ENCODE measurements at places on chromosomes 11 and 22.

GRCh38 chr11:76770642-76771445, 12.3 kb upstream of the TSKU start:
- DNase-seq, result no peak

GRCh38 chr11:66570079-66570849, 1.9 kb upstream of the CTSF start:
- no peak for DNase-seq

DNA sequence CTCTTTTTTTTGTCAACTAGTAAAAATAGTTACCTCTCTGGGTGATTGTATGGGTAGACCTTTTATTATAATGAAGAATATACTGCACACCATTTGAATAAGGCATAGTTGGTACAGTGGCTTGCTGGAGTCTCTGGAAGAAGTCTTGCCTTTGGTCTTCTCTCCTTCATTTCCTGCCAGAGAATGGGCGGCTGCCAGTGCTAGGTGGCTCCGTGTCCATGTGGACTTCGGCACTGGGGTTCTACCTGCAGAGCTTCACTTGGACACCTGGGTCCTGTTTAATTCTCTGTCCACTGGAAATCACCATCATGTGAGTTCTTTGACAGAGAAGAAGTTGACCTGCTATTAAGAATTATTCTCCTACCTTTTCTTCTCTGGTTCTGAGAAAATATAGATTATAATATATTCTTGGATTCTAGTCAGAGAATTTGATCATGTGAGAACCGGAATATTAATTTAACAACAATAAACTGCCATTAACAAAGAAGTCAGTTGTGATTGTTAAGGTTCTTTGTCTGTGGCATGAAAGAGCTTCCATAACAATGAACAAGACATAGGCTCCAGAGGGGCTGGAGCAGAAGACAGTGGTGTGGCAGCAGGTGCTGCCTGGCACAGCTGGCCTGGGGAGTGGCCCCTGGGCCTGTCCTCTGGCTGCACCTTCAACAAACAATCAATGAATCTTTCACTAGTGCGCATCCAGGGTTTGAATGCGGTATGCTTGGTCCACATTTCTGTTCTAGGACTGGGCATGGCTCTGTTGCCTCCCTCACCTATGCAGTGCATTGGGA, 77.5 kb downstream of the PPFIBP2 start:
- no peak for DNase-seq

DNA sequence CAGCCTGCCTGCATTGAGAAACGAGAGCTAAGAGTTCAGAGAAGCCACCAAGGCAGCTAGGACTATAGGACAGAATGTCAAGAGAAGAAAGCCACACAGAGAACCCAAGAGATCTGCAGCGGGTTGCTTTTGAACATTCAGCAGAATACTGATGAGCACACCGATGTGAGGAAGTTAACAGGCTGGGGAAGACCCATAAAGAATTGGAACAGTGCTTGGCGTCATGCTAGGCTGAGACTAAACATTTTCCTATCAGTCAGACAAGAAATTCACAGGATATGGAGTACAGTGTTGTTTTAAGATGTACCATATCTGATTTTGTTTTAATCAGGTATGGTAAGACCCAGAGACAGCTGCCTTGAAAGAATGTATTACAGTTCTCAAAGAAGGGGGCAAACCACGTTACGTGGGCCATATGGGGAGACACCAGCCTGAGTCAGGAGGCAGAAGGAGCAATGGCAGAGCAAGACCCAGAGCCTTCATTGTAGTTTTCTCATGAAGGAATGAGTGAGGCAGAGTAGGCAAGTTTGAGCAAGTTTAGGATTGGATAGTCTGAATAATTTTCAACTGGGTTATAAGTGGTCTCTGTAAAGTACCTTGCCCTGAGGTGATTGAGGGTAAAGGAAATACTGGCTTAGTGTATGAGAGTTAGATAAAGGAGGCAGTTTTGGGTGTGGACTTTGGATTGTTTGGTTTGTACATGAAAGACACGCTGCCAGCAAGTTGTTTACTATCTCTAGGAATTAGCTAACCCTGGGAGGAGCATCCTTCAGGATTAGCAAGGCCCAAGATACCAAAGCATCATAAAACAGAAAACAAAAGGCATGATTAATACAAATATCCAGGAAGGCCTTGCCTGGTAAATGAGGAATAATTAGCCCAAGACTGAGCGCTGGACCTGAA, 14.3 kb downstream of the LRRC75B start:
- no peak for DNase-seq

DNA sequence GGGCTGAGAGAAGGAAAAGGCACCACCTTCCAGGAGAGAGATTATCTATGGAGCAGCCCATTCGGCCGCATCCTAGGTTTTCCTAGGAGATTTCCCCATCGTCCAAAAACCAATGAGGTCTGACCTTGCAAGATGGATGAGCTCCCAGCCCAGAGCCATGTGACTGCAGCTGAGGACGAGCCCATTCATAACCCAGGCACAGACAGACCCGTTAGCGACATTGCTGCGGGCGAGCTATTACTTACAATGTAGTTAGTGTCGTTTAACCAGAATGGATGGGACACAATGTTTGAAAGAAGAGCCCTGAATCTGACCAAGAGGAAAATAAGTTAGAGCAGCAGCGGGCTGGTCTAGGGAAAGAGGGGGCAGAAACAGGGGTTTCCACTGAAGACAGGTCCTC, 395.9 kb upstream of the CADM1 start:
- DNase-seq, result no peak

- DNase-seq, result no peak
Observed at GRCh38 chr22:41092847-41093411, 537 bp downstream of the EP300 start.

- no peak for DNase-seq
Observed at GRCh38 chr11:86181379-86181778, 63.2 kb upstream of the EED start.

GRCh38 chr11:2512431-2513407, 67.9 kb downstream of the KCNQ1 start:
- no peak for DNase-seq

DNA sequence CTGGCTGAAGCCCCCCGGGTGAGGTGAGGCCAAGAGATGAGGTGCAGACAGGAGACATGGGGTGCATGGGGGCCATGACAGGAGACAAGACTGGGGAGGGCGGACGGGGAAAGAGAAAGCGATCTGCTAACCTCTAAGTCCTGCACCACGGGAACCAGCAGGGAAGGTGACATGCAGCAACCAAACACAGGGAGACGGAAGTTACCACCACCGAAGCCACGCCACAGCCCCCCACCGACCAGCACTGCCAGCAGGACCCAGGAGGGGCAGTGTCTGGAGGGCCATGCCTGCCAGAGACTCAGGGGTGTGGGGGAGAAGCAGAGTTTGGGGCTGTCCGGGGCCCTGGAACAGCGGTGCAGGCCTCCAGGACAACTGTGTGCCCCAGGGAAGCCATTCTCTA, 14.1 kb upstream of the RASL10A start:
- DNase-seq, result no peak

DNA sequence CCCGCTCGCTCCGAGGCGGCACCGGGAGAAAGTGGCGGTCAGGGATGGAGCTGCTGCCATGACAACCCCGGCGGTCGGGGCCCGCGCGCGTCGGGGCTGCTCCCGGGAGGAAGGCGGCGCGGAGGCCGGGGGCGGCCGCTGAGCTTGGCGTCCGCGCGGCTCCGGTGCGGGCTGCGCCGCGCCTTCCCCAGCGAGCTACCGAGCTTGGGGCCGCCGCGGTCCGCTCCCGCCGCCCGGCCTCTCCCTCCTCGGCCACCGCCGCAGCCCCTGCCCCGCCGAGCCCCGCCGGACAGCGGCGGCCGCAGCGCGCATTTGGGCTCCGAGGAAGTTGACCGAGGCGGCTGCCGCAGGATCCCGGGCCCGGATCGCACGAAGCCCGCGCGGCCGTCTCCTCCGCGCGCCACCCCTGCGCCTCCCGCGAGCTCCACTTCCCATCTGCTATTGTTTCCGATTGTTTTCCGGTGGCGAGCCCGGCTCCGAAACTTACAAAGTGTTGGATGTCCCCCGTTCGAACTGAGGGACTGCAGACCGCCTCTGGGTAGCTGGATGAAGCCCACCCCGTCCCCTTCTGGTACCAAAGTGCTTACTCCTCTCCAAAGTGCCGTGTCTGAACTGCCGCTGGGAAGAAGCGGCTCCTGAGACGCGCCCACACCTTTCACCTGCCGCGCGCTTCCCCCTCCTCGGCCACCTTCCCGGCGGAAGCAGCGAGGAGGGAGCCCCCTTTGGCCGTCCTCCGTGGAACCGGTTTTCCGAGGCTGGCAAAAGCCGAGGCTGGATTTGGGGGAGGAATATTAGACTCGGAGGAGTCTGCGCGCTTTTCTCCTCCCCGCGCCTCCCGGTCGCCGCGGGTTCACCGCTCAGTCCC, 540.3 kb downstream of the NTM start:
- DNase-seq, result no peak

GRCh38 chr22:36027579-36027934, 1.1 kb downstream of the RBFOX2 start:
- DNase-seq, result no peak

GRCh38 chr11:120210626-120211521, at the start of gene OAF:
TSS of gene OAF (plus strand) at chr11:120211032. CDS start at chr11:120211280, 248 bp downstream.
- DNase-seq, result peak; percentile 39

Data from GM12864 (cell line).